Ecto neural progenitor cell (in vitro differentiated cells): ENCODE measurements at places on chromosomes 11 and 22.

- no peak for DNase-seq
Observed at GRCh38 chr22:35785181-35785923, 67.7 kb downstream of the APOL5 start.

- no peak for DNase-seq
Observed at GRCh38 chr22:50581031-50581949, 1.4 kb downstream of the CHKB start.

DNA sequence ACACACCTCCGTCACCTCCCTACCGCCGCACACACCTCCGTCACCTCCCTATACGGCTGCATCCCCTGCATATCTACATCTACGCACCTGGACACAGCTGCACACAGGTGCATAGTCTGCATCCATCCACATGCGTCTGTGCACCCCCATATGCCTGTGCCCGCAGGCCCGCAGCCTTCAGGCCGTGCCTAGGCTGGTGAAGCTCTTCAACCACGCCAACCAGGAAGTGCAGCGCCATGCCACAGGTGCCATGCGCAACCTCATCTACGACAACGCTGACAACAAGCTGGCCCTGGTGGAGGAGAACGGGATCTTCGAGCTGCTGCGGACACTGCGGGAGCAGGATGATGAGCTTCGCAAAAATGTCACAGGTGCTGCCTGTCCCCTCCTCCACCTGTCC lies 4.8 kb downstream of the PKP3 start:
- DNase-seq, result no peak

DNA sequence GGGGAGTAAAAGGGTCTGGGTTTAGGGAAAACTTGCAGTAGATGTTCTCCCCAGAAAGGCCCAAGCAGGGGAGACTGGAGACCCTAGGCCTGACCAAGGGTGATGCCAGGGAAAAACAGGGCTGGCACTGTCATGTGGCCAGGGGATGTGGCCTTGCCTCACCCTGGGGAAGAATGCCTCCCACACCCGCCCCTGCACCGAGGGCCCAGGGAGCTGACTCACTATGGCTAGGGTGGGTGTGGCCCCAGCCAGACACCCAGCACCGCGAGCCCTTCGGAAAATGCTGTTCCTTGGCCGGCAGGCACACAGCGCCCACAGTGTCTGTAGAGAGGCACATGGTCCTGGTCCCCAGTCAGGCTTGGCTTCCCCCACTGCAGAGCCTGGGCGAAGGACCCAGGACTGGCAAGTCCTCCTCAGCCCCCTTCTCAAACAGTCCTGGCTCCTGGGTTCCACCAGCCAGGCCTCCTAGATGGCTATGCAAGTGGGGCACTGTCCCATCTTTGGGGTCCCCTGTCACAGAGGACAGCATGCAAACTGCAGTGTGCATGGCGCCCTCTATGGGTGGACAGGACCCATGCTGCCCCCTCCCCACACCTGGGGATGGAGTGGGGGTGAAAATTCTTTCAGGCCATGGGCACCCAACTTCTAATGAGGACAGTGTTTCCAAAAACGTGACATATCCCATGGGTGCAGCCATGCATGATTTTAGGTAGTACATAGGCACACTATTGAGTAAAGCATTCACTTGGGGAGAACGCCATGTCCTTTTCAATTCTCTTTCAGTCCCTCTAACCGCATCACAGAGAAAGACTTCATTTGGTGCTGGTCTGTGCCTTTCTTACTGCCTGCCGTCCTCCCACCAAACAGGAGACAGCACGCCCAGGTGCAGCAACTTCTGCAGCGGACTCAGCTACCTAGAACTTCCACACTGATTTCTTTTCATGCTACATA lies 15.2 kb downstream of the TMPRSS5 start:
- DNase-seq, result peak; percentile 64

DNA sequence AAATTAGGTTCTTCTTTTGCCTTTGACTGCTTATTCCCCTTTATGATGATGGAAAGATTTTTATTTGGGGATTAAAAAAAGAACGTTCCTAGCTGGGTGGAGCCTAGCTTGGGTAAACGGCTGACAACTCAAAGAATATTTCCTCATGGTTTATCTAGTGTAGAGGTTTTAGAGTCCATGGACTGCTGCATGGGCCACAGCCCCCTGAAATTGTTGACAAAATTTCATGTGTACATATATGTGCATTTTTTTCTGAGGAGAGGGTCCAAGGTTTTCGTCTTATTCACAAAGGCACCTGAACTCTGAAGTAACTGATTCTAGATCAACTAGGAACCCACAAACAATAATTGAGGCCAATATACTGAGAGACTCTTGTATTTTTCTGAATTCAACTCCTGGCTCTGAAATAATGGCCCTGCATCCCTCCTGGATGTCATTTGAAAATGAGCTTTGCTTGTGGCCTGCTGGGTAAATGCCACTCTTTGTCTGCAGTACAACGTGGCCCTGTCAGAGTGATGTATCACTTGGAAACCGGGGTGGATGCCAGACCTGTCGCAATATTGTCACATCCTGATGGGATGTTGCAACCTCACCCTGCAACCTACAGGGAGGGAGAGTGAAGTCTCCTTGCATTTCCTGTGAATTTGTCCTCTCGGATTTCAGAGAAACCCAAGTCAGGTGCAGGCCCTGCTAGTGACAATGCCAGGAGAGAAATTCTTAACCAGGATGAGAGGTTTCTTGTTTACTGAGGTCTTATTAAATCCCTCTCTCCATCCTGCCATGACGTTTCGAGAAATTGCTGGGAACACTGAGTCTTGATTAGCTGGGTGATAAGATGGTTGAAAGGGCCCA lies 33.8 kb downstream of the EHF start:
- no peak for DNase-seq

DNA sequence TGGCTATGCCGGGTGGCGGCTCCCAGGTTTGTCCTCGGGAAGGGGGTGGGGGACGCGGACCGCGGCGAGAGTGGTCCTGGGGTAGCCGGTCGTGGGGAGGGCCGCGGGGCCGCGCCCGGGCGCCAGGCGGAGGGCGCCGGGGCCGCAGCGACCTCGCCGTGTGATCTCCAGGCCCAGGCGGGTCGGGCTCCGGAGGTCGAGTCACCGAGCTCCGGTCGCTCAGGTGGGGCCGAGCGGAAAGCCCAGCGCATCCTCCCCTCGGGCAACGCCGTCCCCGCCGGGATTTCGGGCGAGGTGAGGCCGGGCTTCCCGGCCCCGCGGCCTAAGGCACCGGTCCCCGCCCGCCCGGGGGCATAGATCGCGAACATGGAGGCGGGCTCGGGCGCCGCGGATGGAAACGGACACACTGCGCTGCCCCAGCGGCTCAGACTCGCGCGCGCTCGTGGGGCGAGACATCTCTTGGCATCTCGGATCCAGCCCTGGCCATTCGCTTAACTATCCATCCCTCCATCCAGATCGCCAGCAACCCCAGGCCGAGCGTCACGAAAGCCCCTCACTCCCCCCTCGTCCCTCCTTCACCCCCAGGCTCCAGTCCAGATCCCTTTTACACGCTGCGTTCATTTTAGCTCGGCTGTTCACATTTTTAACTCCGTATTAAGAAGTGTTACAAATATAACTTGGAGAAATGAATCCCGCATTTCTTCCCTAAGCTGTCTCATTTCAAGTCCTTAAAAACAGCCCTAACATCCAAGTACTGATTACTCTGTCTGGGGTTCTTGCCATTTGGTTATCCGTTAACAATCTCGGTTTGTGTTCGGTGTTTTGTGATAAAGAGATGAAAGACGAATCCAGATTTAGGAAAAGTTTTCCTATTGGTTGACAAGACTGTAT lies 460 bp downstream of the ZC3H12C start:
- peak; percentile 76 for DNase-seq

GRCh38 chr22:40436505-40437431 lies 66.4 kb downstream of the SGSM3 start:
- no peak for DNase-seq

- no peak for DNase-seq
Observed at GRCh38 chr22:29555065-29555644, 1.6 kb upstream of the THOC5 start.

GRCh38 chr11:19736831-19737230 lies 24.2 kb downstream of the NAV2 start:
- DNase-seq, result no peak

DNA sequence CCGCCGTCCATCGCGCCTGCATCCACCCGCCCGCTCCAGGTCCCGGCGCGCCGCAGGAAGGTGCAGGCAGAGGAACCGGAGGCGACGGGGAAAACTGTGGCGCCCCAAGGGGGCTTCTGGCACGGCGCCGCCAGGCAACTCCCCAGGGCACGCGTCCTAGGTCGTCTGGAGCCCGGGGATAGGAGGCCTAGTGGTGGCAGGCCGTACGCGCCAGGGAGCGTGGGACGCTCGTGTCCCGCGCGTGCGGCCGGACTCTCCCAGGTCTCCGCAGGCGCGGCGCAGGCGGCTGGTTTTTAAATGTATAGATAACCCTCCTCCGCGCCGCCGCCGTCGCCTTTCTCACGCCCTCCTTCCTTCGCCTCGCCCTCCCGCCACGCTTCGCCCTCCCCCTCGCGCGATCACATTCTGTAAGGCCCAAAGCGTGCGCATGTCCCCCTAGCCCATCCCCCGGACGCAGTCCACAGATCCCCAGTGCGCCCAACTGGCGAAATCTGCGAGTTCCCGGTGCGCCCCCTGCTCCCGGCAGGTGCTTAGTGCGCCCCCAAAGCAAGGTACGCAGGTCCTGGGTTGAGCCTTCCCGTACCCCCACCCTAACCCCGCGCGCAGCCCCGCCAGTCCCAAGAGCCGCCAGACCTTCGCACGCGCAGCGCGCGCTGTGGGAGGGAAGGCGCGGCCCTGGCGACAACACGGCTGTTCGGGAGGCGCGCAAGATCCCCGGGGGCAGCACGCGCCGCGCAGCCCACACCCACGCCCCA lies at the start of gene ASCL2:
Gene ASCL2, minus strand, starts transcription at position 267 of the 755 bp plus-strand sequence. Its CDS starts 256 bp downstream, at position 11.
- DNase-seq, result peak; percentile 52

- DNase-seq, result no peak
Observed at GRCh38 chr11:83680321-83680720, 394.2 kb upstream of the CCDC90B start.

DNA sequence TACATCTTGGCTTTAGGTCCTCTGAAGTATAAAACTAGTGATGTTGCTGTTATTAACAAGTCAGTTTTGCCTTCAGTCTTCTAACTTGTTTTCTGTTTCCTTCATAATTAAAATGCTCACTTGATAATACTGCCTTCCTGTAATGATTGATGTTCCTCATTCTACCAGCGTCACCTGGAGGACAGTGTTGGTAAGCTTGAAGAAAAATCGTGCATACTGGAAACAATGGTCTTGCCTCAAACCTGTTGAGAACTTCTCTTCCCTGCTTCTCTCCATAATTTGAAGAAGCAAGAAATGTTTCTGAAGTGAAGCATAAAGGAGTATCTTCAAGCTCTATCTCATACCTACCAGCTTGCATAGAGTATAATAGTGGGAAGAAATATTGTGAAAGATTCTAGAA lies 3.0 kb downstream of the YWHAH start:
- DNase-seq, result no peak

- DNase-seq, result no peak
Observed at GRCh38 chr11:82792319-82792718, 58.7 kb upstream of the FAM181B start.

- DNase-seq, result no peak
Observed at GRCh38 chr22:29217827-29218757, 12.4 kb downstream of the EMID1 start.

DNA sequence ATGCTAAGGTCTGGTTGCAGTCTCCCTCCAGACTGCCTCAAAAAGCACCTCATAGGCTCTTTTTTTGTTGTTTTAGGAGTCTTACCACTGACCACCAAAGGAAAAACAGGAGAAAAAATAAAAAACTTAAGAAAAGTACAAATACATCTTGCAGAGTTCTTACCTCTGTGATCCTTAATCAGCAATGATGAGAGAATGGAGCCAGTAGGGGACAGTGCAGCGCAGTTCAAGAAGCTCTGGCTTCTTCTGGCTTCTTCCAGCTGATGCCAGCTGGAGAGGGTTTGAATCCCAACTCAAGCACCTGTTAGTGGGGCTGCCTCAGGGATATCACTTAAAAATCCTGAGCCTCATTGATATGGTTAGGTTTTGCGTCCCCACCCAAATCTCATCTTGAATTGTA lies 223.3 kb upstream of the ISX start:
- DNase-seq, result no peak

DNA sequence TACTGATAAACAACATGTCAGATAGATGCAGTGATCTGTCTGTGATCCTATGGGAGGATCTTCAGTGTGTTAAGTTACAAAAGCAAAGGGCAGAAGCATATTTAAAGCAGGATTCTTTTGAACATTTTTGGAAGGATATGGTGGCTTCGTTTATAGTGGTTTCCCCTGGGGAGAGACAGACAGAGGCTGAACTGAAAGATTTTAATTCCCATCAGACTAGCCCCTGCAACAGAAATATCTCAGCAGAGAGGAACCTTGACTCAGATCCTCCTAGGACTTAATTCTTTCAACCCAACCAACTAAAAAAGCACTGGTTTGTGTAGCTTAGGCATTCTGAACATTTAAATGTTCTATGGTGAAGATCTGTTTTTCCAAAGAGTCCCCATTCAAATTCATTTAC lies 5.7 kb downstream of the CLTCL1 start:
- no peak for DNase-seq

GRCh38 chr11:45028911-45029682 lies 78.4 kb upstream of the TP53I11 start:
- no peak for DNase-seq

GRCh38 chr22:45683680-45684079 lies 12.0 kb downstream of the ATXN10 start:
- DNase-seq, result no peak

DNA sequence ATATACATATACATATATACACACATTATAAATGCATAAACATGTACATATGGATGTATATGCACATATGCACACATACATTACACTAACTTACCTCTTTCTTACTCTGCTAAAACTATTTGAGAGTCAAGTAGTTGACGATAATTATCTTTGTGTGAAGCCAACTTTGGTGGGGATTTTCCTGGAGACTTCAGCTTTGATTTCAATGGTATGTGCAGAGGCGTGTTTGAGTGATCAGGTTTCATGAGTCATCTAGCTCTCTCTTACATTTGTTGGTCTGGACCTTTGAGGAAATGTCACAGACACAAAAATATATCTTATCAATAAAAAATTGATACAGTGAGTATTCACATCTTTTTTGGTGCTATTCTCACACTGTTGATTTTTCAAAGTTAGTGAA lies 769.1 kb upstream of the LUZP2 start:
- DNase-seq, result no peak

GRCh38 chr22:19111584-19111983 lies 10.6 kb downstream of the DGCR2 start:
- DNase-seq, result no peak
